ENCODE measurements at places on chromosomes 2 and 18. TPM values are rescaled to one million over a fixed set of nuclear protein-coding genes. Genes with fewer than 3 reads are reported as not detected.

The MOGAT1 gene
- not detected for total RNA-seq

The PSMG2 gene
- total RNA-seq = 79.2 TPM

The XIRP2 gene
- total RNA-seq = 0.31 TPM

The APLF gene
- 7.2 TPM for total RNA-seq

The ERLEC1 gene
- total RNA-seq = 54.1 TPM

The PIEZO2 gene
- 2.8 TPM for total RNA-seq
